ENCODE measurements at places on chromosomes 5 and 9.

GRCh38 chr5:149443210-149443609 is 64.1 kb upstream of the IL17B start:
- no peak for DNase-seq

DNA sequence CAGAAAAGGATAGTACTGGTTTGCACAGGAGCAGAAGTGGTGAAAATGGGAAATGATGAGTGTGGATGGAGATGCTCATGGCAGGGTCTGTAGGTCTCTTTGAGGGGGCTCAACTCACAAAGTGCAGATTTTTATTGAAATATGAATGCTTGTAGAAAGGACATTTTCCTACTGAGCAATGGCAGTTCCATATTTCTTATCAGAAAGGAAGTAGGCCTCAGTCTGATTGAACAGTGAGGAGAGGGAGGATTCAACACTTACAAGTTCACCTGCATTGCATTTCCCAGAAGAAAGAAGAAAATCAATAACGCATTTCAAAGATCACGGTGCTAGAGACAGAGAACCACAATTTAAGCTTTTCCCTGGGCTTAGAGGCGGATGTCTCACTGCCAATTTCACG is 49.2 kb downstream of the ANXA2R start:
- no peak for DNase-seq

- no peak for DNase-seq
Measured at GRCh38 chr9:89317282-89317681, 1.0 kb upstream of the SECISBP2 start.

DNA sequence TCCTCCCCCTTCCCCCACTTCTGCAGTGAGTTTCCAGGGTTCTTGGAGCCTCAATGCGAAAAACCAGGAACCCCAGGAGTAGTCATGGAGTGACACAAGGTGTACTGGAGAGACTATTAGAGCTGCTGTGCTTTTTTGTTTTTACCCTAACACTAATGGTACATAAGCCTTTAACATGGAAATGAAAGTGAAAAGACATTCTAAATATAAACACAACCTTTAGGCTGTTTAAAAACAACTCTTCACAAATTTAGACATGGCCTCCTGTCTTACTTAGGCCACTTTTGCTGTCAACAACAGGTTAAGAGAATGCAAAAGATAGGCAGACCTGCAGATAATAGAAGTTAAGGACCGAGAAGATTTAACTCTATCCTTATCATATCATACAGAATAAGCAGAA is 232.2 kb downstream of the DENND1A start:
- no peak for DNase-seq

- no peak for DNase-seq
Measured at GRCh38 chr9:127555840-127556820, 55.9 kb upstream of the STXBP1 start.

GRCh38 chr9:92488681-92489550 is 6.6 kb upstream of the ASPN start:
- no peak for DNase-seq

DNA sequence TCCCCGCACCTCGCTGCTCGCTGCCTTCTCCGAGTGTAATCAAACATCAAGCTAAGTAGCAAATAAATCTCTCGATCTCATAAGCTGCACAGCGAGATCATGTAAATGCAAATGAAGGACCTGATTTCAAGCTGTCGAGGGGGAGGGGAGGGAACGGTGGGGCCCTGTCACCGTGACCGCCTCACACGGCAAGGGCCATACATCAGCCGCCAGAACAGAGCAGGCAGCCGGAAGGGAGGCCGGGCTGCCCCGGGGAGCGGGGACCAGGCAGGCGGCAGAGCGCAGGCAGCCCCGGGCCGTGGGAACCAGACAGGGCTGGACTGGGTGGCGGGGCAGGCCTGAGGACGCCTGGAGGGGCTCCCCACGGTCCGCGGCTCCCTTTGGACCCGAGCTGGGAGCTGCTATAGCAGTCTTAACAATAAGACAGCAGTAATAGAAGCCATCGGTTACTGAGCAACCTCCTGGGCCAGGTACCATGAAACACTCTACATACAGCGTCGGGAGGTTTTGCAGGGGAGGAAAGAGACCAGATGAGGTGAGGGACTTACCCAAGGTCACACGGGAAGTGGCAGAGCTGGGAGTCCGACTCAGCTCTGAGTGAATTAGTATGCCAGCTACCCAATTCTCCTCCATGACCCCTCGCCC is 76.8 kb downstream of the CFAP77 start:
- DNase-seq, result peak; percentile 25

DNA sequence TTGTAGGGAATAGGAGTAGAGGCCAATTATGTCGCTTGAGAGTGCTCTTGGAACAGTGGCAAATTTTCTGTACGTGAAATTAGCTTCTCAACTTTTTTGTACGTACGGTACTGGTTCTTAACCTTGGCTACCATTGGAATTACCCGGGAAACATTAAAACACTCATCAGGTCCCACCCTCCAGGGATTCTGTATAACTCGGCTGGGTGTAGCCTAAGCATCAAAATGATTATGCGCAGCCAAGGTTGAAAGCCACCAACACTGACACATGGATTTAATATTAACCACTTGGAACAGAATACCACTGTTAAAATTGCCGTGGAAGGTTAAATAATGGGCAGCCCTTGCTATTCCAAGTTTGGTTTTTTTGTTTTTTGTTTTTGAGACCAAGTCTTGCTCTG is 17.4 kb downstream of the DNAJA1 start:
- DNase-seq, result no peak

DNA sequence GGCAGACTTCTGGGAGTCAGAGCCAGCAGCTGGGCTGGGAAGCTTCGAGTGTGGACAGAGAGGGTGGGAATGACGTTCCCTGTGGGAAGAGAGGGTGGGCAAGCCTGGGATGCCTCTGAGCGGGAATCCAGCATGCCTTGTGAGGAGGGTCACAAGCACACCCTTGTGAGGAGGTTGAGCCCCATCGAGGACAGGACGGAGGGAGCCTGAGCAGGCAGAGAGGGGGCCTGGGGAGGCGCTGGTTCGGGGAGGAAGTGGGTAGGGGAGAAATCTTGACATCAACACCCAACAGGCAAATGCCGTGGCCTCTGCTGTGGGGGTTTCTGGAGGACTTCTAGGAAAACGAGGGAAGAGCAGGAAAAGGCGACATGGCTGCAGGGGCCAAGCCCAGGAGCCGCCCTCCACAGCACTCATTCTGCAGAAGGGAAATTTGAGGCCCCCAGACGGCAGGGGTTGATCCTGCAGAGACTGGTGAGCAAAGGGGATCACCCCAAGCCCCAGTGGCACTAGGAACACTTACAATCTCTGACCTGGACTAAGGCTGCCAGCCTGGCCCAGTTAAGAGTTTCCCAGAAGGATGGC is 1.1 kb upstream of the IL13 start:
- DNase-seq, result no peak

DNA sequence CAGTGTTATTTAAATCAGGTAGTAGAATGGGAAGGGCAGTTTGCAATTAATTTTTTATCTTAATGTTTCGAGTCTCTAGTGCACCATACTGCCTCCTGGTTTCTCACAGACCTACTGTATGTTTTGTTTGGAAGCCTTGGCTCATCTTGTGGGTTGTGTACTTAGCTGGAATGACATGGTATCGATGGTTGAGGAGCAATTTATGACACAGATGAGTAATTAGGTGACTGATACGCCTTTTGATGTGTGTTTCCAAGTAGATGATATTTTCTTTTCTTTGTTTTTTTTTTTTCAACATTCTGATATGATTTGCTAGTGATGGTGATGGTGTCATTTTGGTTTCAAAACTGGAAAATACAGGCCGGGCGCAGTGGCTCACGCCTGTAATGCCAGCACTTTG is 16.1 kb downstream of the BASP1 start:
- DNase-seq, result no peak

DNA sequence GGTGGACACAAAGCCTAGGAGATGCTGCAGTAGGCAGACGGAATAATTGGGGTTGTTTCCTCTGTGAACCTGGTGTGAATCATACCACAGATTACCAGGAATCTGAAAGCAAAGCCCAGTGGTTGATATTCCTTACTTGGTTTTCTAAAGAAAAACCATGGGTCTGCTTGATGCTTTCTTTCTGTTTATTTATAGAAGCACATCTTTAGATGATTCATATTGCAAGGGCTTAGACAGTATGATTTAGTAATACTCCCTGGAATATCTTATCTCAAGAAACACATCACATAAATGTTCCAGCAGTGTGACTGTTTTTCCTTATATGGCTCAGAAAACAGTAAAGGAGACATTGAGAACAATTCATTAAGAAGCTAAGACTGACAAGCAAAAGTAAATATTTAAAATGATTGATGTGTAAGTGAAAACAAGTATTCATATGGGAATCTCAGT is 623.3 kb downstream of the RAB3C start:
- DNase-seq, result no peak

DNA sequence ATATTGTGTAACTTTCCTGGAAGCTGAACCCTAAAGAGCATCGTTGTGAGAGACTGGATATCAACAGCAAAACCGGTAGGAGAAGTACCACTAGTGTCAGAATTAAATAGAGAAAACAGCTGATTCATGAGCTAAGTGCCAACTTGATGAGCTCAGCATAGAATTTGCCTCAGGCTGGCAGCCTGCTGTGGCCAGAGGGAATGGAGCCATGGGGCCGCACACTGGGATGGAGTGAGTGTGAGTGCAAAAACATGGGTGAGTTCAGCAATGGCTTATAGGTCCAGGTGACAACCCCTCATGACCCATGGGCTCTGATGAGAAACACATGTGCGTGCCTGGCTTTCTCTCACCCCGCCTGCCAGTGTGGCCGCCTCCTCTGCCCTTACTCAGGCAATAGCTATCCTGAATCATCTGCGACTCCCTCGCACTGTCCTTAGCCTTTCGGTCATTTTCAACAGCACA is 25.4 kb downstream of the ADAMTS16 start:
- DNase-seq, result no peak

GRCh38 chr5:121550989-121551388 is 300.7 kb upstream of the FTMT start:
- DNase-seq, result no peak

DNA sequence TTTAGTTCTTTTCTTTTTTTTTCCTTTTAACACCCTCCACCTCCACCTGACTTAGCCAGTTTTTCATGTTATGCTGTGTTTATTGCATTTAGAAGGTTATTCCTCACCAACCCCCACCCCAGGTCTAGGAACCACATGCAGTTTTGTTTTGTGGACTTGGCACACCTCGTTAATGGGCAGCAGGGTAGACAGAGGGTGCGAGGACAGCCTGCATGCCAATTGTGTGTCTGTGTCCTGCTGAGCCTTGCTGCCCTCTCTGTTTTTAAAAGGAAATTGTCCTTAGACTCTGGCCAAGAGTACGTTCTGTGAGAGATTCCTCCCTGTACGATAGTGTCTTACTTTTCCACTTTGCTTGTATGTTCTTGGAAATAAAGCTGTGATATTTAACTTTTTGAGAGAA is 13.9 kb downstream of the PIK3R1 start:
- no peak for DNase-seq

GRCh38 chr5:142104491-142104890 is 4.1 kb upstream of the NDFIP1 start:
- no peak for DNase-seq

DNA sequence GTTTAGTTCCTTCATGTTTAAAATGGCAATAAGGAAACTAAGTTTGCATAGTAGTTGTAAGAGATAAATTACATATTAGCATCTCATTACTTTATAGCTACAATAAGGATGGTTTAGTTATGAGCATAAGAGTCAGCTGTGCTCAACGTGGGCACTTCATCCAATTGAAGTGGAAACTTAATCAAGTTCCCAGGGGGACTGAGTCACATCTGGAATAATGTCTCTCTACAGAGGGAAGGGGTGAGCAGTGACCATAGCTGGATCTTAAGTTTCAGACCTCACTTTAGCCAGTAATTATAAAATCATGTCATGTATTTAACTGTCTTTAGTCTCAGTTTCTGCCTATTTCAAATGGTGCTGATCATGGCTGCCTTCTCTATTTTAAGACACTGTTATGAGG is 36.8 kb upstream of the FAM240B start:
- DNase-seq, result no peak
